ENCODE measurements at places on chromosomes 7 and 10.

GRCh38 chr7:131859147-131859821, 302.9 kb upstream of the PODXL start:
- DNase-seq, result no peak

GRCh38 chr10:62632071-62632809, 172.3 kb upstream of the ADO start:
- peak; percentile 45 for DNase-seq

DNA sequence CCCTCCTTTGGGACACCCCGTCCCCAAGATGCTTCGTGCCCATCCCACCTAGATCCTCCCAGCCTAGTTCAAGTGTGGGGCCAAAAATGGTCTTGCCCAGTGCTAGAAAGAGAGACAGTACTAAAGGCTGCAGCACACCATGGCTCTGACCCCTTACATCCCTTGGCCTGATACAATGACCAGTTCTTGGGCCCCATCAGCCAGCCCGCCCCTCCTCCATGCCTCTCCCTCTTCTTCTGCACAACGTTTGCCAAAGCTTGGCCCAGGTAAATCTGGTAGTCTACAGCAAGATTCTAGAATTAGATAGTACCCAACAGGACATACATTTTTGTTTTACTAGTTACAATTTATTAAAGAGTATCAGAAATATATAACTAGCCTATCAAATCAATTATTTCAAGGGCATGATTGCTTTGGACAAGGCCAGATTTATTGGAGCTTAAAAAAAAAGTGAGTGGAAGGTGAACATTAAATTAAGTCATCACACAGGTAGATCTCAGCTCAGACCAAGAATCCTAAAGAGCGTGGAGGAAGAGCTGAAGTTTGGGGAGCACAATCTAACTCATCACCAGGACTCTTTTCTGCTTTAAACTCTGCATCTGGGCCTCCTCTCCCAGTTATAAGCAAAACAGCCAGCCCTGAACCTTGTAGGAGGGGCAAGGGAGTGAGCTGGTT, 69.8 kb downstream of the ZMIZ1 start:
- no peak for DNase-seq

DNA sequence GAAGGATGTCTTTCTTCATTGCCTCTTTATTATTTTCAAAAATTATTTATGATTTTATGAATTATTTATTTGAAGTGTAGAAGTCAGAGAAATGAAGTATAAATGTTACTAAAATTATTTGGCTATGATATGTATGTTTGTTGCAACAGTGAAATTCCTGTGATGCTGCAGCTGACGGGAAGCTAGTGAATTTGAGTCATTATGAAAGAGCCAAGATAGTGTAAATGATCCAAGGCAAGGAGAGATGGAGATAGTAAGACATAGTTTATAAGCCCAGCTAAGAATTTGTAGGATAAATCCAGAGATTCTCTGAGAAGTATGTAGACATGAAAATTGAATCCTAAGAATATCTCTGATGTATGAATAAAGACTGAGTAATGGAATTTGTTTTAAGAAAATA, 30.8 kb downstream of the CASD1 start:
- DNase-seq, result no peak

GRCh38 chr10:69406302-69406811, 10.4 kb downstream of the TACR2 start:
- no peak for DNase-seq

GRCh38 chr10:10256860-10257259, 760.8 kb upstream of the CELF2 start:
- DNase-seq, result no peak

DNA sequence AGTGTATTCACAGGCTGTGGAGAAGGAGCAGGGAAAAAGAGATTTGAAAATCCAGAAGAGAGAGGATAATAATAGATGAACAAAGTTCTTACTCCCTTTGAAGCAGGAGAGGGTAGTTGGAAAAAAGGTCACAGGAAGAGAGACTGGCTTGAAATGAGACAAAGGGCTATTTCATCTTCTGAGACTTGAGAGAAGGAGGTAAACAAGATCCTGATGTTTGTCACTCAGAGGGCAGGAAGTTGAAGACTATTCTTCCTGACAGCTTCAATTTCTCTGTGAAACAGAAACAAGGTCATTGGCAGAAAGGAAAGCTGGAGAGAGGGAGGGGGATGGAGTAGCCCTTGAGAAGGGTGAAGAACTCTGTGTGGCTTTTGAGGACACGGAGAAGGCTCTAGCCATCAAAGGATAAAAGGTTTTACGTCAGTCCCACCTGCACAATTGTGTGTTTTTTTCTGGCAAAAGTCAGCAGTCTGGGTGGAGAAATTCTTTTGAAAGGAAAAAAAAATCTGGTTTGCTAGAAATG, 216.1 kb upstream of the STEAP4 start:
- DNase-seq, result no peak

GRCh38 chr7:40822861-40823260, 688.1 kb downstream of the SUGCT start:
- DNase-seq, result no peak

DNA sequence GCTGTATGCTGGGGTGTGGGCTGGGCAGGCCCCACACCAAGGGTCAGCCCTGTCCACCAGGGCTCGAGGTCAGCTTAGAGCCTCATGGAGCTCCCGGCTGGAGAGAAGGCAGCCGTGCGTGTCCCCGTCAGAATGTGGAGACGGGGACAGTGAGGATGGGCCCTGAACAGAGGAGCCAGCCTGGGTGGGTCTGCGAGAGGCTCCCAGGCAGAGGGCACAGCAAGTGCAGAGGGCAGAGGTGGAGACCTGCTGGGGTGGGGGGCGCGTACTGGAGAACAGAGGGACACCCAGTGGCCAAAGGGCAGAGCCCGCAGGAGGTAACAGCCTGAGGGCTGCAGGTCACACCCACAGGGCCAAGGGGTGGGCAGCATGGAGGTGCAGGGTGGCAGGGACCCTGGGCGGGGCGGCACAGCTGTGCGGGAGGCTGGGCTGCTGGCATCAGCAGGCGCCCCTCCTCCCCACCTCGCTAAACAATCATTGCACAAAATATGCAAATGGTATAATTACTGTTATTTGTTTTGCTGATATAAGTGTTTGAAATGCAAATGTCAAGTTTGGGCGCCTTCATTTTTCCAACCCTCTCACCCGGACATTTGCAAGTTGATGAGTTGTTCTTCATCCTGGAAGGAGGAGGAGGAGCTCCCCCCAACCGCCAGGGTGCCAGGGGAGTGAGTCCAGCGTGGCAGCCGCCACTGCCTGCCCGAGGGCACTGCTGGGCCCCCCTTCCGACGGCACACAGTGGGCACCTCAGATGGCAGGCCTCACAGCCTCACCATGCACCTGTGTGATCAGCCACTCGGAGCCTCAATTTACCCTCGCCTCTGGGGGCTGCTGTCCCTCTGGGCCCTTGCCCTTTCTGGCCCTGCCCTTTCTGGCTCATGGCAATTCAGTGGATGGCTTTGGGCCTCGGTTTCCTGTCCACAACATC, 35.0 kb downstream of the ELFN1 start:
- no peak for DNase-seq

DNA sequence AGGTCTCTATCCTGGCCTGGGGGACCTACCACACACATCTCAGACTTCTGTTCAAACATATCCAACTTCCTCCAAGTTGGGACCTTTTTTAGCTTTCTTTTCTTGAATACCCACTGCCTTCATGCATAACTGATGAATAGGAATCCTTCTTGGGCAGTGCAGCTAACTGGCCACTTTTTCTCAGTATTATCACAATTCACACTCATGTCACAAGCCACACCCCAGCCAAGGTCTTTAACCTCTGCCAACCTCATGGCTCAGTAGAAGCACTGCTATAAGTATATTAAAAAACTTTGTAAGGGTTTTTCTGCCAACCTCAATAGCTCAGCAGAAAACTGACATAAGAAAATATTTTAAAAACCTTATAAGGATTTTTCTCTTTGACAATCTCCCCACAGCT, 44.5 kb downstream of the HHEX start:
- no peak for DNase-seq

GRCh38 chr10:18583575-18584270, 67.7 kb downstream of the NSUN6 start:
- DNase-seq, result no peak

DNA sequence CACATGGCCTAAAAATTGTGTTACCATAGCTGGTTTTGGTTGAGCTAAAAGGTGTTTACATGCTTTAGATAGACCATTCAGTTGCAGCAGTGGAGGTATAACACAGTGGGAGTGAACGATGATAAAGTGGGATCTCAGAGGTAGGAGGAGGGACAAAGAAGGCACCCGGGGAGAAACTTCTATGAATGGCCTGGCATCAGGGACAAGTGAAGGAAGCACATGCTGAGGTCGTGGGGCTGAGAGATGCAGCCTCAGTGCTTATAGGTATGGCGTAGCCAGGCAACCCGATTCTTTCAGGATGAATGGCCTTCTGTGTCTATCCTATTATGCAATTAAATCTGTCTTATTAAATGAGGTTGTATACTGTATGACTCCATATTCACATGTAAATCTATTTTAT, 3.9 kb upstream of the CDK6 start:
- DNase-seq, result no peak

DNA sequence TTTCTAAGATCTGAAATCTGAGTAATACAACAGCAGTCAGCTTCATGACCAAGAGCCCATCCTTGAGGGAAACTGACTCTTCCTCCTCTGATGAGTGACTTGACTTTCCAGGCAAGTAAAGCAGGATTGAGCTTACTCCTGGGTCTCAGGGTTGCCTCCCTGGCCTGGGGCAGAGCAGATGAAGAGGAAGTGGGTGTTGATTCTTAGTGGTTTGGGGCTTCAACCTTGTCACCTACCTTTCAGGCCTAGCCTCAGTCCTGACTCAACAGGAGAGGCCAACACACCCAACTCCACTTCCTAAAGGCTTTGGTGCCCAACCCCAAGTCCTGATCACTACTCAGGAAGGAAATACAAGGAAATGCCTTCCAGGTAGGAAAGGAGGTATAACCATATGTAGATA, 54.1 kb downstream of the KCNMA1 start:
- no peak for DNase-seq

GRCh38 chr10:20955355-20955893, 58.3 kb upstream of the NEBL start:
- DNase-seq, result no peak

DNA sequence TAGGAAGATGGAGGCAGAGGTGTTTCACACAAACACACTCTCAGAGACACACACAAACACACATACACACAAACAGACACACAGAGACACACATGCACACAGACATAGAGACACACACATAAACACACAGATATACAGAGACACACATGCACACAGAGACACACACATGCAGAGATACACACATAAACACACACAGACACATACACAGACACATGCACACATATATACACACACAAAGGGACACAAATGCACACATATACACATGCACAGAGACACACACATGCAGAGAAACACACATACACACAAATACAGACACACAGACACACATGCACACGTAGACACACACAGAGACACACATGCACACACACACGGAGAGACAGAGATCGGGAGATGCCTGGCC, 163.3 kb downstream of the TCERG1L start:
- no peak for DNase-seq

- no peak for DNase-seq
These were observed 23.4 kb upstream of the FAM3C start for GRCh38 chr7:121419201-121420148.

GRCh38 chr10:97428572-97428981, 2.6 kb downstream of the PGAM1 start:
- no peak for DNase-seq

- DNase-seq, result no peak
These were observed 664.7 kb downstream of the INHBA start for GRCh38 chr7:41038211-41038610.

Data from CD8-positive, alpha-beta memory T cell (primary cell).